HL-60 (cell line): ENCODE measurements at places on chromosomes 1 and 21.
A peak's percentile ranks its signal among the peaks of the same experiment; 100 is the strongest.

DNA sequence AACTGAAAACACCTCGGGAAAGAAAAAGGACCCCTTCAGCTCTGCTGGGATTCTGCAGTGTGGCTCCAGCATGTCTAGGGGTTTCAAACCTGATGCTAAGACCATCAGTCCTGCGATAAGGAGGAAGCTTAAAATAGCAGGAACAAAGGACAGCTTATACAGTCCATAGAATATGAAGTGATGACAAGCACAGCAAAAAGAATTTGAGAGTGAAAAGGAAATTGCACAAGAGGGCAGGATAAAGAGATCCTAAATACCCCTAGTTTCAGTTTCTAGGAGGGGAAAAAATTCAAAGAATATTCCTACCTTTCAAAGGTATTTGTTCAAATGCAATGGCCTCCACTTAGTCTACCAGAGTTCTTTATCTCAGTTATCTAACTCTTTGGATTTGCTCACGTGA, 171.4 kb downstream of the TGFB2 start:
- DNase-seq, result no peak

DNA sequence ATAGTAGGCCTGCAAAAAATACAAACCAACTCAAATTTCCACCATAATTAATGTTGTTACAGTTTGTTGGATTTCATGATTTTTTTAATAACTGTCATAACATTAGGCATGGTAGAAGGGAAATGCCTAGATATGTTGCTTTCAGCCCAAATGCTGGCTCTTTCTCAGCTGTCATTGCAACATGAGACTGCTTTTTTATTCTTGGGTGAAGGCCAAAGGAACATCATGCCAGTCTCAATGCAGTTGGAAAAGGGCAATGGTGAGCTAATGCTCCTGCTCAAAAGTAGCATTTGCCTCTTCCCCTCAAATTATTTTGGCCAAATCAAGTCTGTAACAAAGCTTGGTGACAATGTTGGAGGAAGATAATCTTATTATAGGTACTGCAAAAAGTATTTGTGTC, 877.7 kb upstream of the PRMT6 start:
- no peak for DNase-seq

GRCh38 chr1:24392604-24392946, 21.0 kb downstream of the STPG1 start:
- DNase-seq, result no peak

DNA sequence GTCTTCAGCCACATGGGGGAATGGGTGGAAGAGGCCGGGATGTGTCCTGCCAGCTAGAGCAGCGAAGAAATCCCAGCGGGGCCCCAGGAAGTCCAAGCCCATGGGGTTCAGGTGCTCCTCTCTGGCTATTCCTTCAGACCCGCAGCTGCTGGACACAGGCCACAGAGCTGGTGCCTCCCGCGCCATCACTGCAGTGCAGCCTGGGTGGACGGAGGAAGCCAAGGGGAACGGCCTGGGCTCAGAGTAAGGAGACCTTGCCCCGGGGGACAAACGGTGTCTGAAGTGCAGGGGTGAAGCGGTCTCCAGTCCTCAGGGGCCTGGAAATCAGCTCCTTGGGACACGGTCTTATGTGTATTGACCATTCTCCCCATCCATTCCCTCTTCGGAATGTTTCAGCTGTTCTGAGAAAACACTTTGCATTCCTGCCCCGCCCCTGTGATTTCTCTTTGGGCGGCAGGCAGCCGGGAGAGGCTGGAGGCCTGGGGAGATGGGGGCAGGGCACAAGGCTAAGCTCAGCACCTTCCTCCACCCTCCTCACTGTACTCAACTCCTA, 18.4 kb downstream of the MTHFR start:
- DNase-seq, result no peak

DNA sequence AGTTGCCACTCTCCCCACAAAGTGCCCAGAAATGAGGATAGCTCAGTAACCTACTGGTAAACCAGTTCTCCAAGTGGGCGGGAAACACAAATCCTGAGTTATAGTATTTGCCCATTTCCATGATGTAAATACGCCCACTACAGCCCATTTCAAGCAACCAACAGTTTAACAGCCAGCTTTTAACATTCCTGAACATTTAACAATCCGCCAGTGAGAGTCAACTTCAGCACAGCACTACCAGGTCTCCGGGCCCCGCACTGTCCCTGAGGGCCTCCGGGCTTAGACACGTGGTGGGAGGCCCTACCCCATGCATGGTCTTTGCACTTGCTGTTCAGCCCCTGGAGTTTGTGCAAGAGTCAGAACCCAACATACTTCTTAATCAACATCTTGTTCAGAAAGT, 132.0 kb upstream of the CTTNBP2NL start:
- DNase-seq, result no peak

DNA sequence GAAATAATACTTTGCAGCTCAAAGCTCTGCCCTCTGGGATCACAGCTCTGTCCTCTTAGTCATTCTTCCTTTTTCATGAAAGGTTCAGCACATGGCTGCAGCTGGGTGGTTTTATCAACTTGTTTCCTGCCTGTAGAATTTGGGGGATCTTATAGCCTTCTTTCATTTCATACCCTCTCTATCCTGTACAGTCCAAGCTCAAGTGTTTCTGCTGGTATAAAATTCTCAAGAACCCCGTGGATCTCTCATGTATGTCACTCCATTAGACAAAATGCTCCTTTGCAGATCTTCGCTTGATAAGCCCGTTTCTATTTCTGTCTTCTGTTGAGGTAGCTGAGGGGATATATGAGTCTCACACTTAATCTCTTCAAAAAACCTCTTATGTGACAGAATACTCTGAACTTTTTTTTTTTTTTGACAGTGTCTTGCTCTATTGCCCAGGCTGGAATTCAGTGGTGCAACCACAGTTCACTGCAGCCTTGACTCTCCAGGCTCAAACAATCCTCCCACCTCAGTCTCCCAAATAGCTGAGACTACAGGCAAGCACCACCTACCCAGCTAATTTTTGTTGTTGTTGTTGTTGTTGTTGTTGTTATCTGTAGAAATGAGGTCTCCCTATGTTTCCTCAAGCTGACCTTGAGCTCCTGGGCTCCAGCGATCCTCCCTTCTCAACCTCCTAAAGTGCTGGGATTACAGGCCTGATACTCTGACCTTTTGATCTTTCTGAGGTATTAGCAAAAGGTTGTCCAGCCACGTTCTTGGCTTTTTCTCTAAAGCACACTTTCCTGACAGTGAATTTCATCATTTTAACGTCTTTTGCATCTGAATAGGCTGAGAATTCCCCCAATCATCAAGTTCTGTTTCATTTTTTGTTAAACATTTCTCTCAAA, 24.6 kb upstream of the COL9A2 start:
- DNase-seq, result no peak

GRCh38 chr1:181089017-181089675, 646 bp downstream of the IER5 start:
- DNase-seq, result no peak

- no peak for DNase-seq
Measured at GRCh38 chr1:108862017-108862610, 5.2 kb upstream of the AKNAD1 start.

DNA sequence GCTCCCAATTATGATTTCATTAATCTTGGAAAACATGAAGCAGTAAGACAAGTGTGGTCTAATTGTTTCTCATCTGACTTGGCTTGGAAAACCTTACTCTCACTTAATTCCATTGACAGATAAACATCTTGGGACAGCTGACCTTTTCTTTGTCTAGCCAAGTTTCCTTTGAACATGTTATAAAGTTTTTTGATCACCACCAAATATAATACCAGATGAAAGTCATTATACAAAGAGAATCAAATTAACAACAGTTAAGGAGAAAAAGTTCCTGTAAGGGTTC, 50.2 kb downstream of the ALG14 start:
- no peak for DNase-seq

- DNase-seq, result no peak
Measured at GRCh38 chr1:88035578-88035977, 648.5 kb upstream of the PKN2 start.

DNA sequence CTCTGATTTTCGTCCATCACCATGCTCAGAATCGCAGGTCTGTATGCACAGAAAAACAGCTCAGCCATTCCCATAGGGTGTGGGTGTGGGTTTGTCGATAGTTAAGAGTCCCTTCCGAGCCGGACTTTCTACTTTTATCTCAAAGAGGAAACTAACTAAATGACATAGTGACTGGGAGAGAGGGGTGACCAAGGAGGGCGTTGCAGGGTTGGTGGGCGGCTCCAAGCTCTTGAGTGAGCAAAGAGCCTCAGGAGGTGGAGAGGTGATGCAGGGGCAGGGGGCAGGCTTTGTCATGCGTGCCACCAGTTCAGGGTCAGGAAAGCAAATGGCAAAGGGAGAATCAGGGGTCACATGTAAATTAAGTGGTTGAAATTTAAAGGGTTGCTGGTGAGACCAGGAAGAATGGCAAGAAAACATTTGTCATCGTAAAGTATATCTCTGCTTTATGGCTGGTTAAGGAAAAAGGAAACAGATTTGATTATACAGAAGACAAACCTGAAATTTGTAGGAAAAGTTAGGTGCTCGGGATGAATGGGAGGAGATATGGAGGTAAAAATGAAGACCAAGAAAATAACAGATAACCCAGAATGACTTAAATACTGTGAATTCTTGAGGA, 249.0 kb downstream of the SETD4 start:
- no peak for DNase-seq

DNA sequence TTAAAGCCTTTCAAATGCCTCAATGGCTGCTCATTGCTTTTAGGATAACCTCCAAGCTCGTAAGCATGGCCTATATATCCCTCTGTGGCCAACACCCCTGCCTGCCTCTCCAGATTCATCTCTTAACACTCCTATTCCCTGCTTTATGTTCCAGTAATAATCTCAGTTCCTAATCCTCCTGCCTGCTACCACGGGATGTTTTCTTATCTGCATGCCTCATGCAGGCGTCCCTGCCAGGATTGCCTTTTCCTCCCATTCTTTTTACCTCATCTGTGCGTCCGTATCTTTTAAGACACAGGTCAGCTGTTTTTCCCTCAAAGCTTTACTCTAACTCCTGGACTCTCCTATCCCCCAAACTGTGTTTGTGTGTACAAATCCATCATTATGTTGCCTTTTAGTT, 36.1 kb downstream of the ZBTB40 start:
- no peak for DNase-seq

- no peak for DNase-seq
Measured at GRCh38 chr1:8152731-8153702, 126.9 kb upstream of the ERRFI1 start.

GRCh38 chr1:33372677-33373076, 51.8 kb upstream of the A3GALT2 start:
- DNase-seq, result no peak

GRCh38 chr21:30676737-30677136, 34.1 kb downstream of the KRTAP20-3 start:
- no peak for DNase-seq

- no peak for DNase-seq
Measured at GRCh38 chr1:55997536-55997935, 581.8 kb downstream of the PLPP3 start.

DNA sequence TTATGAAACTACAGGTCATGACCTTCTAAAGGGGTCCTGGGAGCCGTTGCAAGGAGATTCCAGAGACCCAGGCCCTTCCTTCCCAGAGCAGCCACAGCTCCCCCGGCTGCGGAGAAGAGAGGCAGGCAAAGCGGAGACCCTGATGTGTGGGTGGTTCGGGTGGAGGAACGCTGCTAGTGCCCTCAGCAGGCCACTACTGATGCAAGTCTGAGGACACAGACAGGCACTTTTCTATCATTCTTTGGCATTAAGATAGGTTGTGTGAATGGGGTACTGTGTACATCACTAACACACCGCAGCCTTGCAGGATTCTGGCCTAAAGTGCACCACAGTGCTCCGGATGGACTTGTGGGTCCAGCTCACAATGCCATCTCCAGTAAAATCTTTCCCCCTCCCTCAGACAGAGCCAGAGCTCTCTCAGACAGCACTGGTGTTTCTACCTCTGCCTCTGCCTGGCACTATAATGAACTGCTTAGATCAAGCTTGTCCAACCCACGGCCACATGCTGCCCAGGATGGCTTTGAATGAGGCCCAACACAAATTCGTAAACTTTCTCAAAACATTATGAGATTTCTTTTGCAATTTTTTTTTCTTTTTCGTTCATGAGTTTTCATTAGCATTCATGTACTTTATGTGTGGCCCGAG, 121.4 kb downstream of the TGFBR3 start:
- no peak for DNase-seq

DNA sequence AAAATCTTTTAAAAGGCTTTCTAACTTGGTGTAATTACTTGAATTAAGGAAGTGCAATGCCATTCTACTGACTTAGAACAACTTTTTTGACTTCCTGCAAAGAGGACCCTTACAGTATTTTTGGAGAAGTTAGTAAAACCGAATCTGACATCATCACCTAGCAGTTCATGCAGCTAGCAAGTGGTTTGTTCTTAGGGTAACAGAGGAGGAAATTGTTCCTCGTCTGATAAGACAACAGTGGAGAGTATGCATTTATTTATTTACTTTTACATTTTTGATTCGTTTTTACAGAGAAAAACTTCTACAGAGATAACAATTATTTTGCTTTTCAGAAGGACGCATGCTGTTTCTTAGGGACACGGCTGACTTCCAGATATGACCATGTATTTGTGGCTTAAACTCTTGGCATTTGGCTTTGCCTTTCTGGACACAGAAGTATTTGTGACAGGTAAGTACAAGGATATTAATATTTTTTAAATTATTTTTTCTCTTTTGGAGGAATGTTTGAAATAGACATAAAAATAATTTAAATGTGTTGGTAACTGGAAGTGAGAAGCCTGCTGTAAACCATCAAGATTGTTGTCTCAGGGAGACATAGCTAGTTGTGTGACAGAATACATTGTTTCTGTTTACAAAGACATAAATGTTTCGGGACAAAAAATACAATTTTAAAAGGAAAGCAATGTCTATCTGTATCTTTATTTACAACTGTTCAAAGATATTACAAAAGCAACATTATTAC, at the start of gene PTPRC:
PTPRC (plus strand) TSS at position 147 of the 742 bp plus-strand sequence; CDS start at position 376, 229 bp downstream.
- DNase-seq, result peak; percentile 79

GRCh38 chr1:153538315-153538821, 2.4 kb downstream of the S100A5 start:
- DNase-seq, result no peak

DNA sequence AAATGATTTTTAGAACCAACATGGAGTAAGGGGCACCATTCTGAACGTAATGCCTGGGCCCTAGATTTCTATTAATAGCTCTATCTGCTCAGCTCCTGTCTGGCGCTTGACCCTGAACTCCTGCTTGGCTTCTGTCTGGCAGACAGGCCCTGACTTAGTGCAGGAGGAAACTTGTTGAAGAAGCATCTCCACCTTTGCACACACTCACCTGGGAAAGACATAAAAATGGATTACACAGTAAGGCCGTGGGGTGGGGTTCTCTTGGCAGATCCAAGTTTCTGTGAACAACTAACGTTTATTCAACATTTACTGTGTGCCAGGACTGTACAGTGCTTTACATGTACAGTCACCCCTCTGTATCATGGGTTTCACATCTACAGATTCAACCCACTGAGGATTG, 62.1 kb upstream of the CNIH3 start:
- no peak for DNase-seq
